ENCODE measurements at places on chromosomes 16 and 17.

GRCh38 chr16:3674513-3675295, 20.2 kb downstream of the DNASE1 start:
- no peaks in the 10 kb centered on the region for H3K4me1 ChIP-seq
- peaks cover 96% of the 10 kb centered on the region for H3K36me3 ChIP-seq
- no peaks in the 10 kb centered on the region for H3K27me3 ChIP-seq
- DNase-seq, result no peak
- H3K4me3 ChIP-seq, result no peak overlapping the region
- no peak overlapping the region for H3K27ac ChIP-seq

DNA sequence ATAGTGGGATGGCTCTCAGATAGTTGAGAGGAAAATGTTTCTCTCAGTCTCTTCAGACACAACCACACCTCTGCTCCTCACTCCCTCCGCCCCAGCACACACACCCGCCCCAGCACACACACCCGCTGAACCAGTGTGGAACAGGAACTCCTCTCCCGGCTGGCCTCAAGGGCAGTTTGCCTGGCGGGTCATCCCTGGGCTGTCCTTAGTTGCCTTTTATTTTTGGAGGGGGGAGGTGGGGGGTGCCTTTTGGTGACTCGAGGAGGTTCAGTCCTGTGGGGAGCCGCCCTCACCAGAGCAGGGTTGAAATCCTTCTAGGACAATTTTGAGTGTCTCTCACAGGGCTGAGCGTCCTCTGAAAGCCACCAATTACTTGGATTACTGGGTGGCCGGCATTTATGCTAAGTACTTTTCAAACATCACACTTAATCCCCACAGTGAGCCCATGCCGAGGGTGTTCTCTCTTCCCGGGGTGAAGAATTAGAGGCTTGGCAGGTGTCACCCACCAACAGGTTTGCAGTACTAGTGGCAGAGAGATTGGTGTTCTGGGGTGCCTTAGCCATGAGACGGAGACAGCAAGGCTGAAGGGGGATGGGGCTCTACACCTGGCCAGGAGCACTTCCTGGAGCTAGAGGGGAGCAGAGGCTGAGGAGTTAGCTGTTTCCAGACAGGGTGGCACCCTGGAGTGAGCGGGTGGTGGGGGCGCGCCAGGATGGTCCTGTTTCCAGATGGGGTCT, 2.8 kb downstream of the RASD1 start:
- H3K4me3 ChIP-seq, result no peak overlapping the region
- H3K36me3 ChIP-seq, result no peaks in the 10 kb centered on the region
- no peaks in the 10 kb centered on the region for H3K27me3 ChIP-seq
- no peak for DNase-seq

DNA sequence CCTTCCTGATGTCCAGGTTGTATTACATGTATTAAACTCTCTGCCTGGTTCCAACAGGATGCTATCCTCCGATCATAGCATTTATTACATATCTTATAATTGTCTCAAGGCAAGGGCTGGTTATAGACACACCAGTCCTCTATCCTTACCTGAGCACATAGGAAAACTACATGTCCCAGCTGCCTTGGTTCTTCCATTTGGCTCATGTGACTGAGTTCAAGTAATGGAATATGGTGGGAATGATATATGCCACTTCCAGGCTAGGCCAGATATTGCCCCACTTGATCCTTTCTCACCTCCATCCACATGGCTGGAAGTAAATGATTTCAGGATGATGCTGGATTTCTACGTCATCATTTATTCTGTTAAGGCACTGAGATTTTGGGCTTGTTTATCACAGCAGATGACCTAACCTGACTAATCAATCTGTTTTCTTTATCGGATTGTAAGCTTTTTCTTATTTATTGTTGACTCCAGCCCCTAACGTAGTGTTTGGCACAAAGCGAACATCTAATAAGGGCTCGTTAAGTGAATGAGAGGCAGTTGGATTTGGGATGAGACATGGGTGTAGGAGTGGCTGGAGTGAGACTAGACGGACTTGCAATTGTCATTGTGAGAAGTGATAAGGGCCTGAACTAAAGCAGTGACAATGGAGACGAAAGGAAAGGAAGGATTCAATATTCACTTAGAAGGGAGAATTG, 8.2 kb upstream of the SHISA9 start:
- H3K36me3 ChIP-seq, result no peaks in the 10 kb centered on the region
- H3K4me3 ChIP-seq, result no peak overlapping the region
- DNase-seq, result no peak
- H3K27me3 ChIP-seq, result peaks cover 34% of the 10 kb centered on the region
- H3K27ac ChIP-seq, result no peak overlapping the region

DNA sequence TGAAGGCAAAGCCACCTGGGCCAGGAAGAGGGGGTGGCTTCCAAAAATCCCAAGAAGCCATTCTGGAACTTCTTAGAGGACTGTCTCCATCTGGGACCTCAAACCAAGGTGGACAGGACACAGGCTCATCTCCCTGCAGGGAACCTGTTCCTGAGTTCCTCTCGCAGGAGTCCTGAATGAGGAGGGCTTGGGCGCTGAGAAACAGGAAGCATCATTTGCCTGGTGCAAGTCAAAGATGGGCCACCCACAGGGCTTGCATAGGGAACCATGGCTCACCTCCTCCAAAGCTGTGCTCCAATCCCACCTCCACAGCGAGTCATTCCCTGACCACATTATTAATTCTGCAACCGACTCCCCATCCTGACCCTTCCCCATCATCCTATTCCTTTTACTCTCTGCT, 55.0 kb upstream of the RPL38 start:
- H3K27me3 ChIP-seq, result no peaks in the 10 kb centered on the region
- H3K27ac ChIP-seq, result no peak overlapping the region
- H3K4me3 ChIP-seq, result no peak overlapping the region
- no peaks in the 10 kb centered on the region for H3K4me1 ChIP-seq

GRCh38 chr17:41464682-41465081, 2.5 kb downstream of the KRT32 start:
- peak; percentile 51 for DNase-seq

- no peak overlapping the region for H3K27ac ChIP-seq
- DNase-seq, result no peak
- H3K4me3 ChIP-seq, result no peak overlapping the region
- H3K4me1 ChIP-seq, result no peaks in the 10 kb centered on the region
- H3K27me3 ChIP-seq, result peaks cover 72% of the 10 kb centered on the region
Measured at GRCh38 chr16:88558457-88559442, 11.5 kb upstream of the ZC3H18 start.

DNA sequence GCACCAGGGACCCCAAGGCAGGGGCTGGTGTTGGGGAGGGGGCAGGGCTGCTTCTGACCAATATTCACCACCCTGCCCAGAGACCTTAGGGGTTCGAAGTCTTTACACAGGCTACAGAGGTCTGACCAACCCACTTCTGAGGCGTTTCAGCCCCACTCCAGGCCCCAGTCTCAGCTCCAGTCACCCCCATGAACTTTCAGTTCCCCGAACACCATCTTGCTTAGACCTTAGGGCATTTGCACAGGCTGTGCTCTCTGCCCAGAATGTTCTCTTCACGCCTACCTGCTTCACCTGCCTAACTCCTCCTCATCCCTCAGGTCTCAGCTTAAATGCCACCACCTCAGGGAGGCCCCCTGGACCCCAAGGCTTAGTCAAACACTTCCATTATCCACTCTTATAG, 25.8 kb upstream of the CPNE2 start:
- no peak overlapping the region for H3K27ac ChIP-seq
- H3K27me3 ChIP-seq, result no peaks in the 10 kb centered on the region
- no peak overlapping the region for H3K4me3 ChIP-seq
- DNase-seq, result no peak
- peaks cover 25% of the 10 kb centered on the region for H3K4me1 ChIP-seq

DNA sequence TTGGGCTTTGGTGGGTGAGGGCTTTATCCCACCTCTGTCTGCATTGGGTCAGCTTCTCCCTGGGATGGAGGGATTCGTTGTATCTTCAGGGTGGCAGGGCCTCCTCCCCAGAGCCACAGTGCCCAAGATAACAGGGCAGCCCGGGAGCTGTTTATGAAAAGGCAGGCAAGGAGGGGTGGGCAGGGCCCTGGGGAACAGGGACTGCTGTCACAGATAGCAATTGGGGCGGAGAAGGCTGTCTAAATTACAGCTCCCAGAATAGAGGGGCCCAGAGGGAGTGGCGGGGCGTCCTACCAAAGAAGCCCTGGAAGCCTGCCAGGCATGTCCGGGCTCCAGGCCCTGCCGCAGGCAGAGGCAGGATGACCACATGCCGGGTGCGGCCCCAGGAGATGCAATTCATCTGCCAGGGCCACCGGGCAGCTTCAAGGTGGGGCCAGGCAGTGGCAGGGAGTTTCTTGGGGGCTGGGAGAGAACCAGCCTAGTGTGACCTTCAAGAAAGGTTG, 18.8 kb upstream of the PHOSPHO1 start:
- H3K4me1 ChIP-seq, result peaks cover 22% of the 10 kb centered on the region
- DNase-seq, result peak; percentile 34
- H3K36me3 ChIP-seq, result no peaks in the 10 kb centered on the region
- H3K4me3 ChIP-seq, result no peak overlapping the region
- peaks cover 22% of the 10 kb centered on the region for H3K27me3 ChIP-seq

DNA sequence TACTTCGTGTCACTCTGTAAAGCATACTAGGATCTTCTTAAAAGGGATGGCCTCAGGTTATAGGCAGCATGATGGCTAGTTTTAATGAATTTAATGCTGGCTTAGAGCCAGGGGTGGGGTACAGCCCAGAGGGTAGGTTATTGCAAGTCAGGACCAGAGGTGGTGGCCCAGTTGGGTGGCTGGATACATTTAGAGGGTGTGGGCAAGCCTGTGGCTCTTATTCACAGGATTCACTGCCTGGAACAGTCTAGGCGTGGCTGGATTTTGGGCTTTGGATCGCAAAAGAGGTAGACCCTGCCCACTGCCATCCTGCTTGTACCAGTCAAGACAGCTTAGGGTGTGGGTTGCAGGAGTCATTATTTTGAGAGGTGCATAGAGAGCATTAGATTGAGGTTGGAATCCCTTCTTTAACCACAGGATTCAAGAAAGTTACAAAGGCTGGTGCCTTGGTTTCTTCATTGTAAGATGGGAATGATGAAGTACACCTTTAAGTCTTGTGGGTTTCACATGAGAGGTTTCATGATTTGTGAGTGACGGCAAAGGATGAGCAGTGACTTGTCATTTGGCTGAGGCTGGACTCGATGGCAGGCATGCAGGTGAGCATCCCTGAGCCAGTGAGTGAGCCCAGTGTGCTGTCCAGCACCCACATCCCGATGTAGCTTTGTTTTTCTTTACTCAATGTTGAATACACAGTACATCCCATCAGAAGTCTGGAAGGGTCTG, 85.2 kb downstream of the KSR1 start:
- peak overlapping the region; percentile 92 for H3K27ac ChIP-seq
- no peaks in the 10 kb centered on the region for H3K36me3 ChIP-seq
- H3K4me3 ChIP-seq, result no peak overlapping the region
- peaks cover 63% of the 10 kb centered on the region for H3K4me1 ChIP-seq
- H3K27me3 ChIP-seq, result no peaks in the 10 kb centered on the region
- DNase-seq, result no peak

DNA sequence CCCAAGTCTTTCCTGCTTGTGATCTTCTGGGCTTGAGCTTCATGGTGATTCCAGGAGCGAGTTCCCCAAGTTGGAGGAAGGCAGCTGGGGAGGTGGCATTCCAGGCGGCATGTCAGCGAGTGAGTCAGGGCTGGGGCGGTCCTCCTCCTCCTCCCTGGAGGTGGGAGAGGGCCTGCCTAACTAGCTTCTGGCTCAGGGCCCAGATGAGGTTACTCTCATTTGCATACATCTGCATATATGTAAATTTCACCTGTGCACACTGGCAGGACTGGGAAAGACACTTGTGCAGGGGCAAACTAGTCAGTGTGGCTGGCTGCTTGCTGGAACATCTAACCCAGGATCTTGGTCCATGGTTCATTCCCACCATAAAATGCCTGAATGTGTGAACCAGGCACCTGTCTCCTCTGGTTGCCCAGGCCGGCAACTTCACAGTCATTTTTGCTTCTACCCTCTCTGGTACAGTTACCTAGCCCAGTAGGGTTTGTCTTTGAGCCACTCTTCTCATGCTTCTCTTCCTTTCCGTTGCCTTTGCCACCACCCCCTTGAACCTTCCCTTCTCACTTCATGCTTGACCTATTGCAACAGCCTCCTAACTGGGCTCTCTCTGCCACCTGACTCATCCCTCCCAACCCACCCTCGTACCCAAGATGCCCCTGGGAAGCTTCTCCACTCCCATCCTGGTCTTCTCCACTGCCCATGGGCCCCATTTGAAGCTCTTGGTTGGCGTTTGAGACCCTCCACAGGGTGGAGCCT, 9.6 kb upstream of the DLX4 start:
- no peaks in the 10 kb centered on the region for H3K36me3 ChIP-seq
- H3K4me1 ChIP-seq, result peaks cover 7% of the 10 kb centered on the region
- H3K4me3 ChIP-seq, result no peak overlapping the region
- no peak for DNase-seq
- peaks cover 29% of the 10 kb centered on the region for H3K27me3 ChIP-seq

GRCh38 chr16:48292452-48292851, 45.1 kb upstream of the ABCC11 start:
- no peaks in the 10 kb centered on the region for H3K27me3 ChIP-seq
- H3K36me3 ChIP-seq, result no peaks in the 10 kb centered on the region
- H3K27ac ChIP-seq, result no peak overlapping the region
- no peak overlapping the region for H3K4me3 ChIP-seq

- peaks cover 64% of the 10 kb centered on the region for H3K4me1 ChIP-seq
- no peak overlapping the region for H3K4me3 ChIP-seq
- H3K36me3 ChIP-seq, result no peaks in the 10 kb centered on the region
- no peaks in the 10 kb centered on the region for H3K27me3 ChIP-seq
- H3K27ac ChIP-seq, result no peak overlapping the region
- no peak for DNase-seq
Measured at GRCh38 chr17:50908140-50908859, 42.1 kb upstream of the TOB1 start.

DNA sequence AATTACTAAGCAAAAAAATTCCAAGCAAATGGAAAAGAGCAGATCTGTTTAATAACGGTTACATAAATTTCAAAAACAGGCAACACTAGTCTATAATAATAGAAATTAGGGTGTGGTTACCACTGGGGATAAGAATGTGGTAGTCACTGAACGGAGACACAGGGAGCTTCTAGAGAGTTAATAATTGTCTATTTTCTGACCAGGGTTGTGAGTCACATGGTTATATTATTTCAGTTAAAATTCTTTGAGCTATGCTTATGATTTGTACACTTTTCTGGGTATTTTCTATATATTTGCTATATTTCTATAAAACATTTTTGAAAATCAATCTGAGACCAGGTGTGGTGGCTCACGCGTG, 433.9 kb upstream of the MAF start:
- no peak overlapping the region for H3K4me3 ChIP-seq
- no peaks in the 10 kb centered on the region for H3K36me3 ChIP-seq
- H3K27ac ChIP-seq, result no peak overlapping the region

DNA sequence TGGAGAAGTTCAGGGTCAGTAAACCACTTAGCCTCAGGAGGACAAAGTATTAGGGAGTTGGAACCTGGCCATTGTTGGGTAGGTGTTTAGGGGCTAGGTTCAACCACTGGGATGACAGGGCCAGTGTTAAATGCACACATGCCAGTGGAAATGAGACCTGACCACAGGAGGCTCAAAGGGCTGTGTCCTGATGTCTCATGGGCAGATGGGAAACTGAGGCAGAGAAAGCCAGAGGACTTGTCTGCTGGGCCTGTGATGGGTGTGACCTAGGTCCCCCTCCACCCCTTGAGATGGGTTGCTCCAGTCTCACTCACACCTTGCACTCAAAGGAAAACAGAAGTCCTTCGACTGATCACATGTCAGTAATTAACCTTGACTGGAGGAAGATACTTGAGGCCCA, 16.0 kb downstream of the CPNE2 start:
- DNase-seq, result no peak
- H3K27me3 ChIP-seq, result no peaks in the 10 kb centered on the region
- no peak overlapping the region for H3K27ac ChIP-seq
- H3K36me3 ChIP-seq, result no peaks in the 10 kb centered on the region
